Adrenal gland (tissue), 19 donors: ENCODE measurements at places on chromosomes 6 and 20. TPM values are rescaled to one million over a fixed set of nuclear protein-coding genes. Genes with fewer than 3 reads are reported as not detected.

DNA sequence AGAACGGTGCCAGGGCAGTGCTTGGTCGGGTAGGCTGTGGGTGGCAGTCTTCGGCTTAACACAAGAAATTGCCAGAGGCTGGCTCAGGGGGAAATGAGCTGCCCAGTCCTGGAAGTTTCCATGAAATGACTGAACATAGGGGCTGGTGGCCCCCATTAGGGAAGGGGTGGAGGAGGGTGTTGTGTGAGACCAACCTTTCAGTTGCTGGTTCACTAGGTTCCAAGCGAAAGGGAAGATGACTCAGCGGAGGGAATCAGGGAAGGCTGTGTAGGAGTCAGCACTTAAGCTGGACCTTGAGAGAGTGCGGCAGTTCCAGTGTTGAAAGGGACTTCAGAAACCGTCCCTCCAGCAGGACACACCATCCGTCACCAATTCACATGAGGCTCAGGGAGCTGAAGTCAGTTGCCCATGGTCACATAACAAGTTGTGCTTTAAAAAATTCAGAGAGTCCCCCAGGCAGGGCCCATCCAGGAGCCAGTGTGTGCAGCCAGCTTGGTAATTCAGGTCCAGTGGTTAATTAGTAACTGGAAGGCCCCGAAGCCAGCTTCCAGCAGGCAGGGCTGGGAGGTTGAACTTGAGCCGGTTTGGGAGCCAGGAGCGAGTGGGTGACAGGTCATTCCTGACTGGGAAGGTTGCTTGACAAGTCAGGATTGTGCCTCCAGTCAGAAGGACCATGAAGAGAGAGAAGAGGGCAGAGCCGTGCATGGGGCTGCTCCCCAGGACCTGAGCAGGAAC is at the start of gene SGK2:
TSS of gene SGK2 (plus strand) at position 616 of the 735 bp plus-strand sequence. CDS start 7,469 bp downstream, outside the sequence.
- H3K27ac ChIP-seq, result no peak within 1 kb of the TSS
- H3K36me3 ChIP-seq, result no peaks in the 10 kb centered on the region
- no peak within 1 kb of the TSS for H3K4me3 ChIP-seq
- DNase-seq, result peak; percentile 58
- H3K4me1 ChIP-seq, result peaks cover 3% of the 10 kb centered on the region

- peak; percentile 18 for DNase-seq
- no peak overlapping the region for H3K4me3 ChIP-seq
- H3K27ac ChIP-seq, result no peak overlapping the region
- no peaks in the 10 kb centered on the region for H3K27me3 ChIP-seq
- H3K36me3 ChIP-seq, result no peaks in the 10 kb centered on the region
These were observed 203.6 kb upstream of the GMDS start for GRCh38 chr6:2448826-2449571.

- no peaks in the 10 kb centered on the region for H3K4me1 ChIP-seq
- no peak overlapping the region for H3K4me3 ChIP-seq
- H3K27me3 ChIP-seq, result no peaks in the 10 kb centered on the region
- no peak for DNase-seq
- no peaks in the 10 kb centered on the region for H3K36me3 ChIP-seq
- no peak overlapping the region for H3K27ac ChIP-seq
These were observed 395.1 kb downstream of the TFAP2B start for GRCh38 chr6:51213811-51214210.

GRCh38 chr6:123329337-123329736 is 307.4 kb downstream of the TRDN start:
- H3K4me3 ChIP-seq, result no peak overlapping the region
- H3K27ac ChIP-seq, result no peak overlapping the region
- no peaks in the 10 kb centered on the region for H3K36me3 ChIP-seq
- H3K27me3 ChIP-seq, result peaks cover 3% of the 10 kb centered on the region
- H3K4me1 ChIP-seq, result no peaks in the 10 kb centered on the region
- no peak for DNase-seq

- no peaks in the 10 kb centered on the region for H3K36me3 ChIP-seq
- H3K27me3 ChIP-seq, result peaks cover 4% of the 10 kb centered on the region
- no peak overlapping the region for H3K27ac ChIP-seq
These were observed 25.3 kb downstream of the CPXM1 start for GRCh38 chr20:2775139-2775538.

SLC17A1 gene
- polyA plus RNA-seq, result 1.0 TPM

DNA sequence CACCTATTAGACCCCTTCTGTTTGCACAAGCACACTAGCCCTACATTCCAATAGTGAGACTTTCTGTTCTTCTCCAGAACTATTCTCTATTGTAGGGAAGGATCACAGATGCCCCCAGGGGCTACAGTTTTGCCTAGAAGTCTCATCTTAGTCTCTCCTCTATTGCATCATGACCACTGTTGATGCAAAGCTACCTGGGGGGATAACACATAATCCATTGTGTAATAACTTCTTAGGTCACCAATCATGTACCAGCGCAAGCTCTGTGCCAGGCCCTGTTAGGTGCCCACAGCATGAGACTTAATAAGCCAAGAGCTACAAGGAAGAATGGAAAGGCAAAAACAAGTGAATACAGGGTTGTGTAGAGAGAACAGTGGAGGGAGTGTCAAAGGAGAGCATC is 98.1 kb upstream of the TNFAIP3 start:
- no peaks in the 10 kb centered on the region for H3K27me3 ChIP-seq
- no peaks in the 10 kb centered on the region for H3K4me1 ChIP-seq
- H3K27ac ChIP-seq, result no peak overlapping the region
- H3K4me3 ChIP-seq, result no peak overlapping the region

DNA sequence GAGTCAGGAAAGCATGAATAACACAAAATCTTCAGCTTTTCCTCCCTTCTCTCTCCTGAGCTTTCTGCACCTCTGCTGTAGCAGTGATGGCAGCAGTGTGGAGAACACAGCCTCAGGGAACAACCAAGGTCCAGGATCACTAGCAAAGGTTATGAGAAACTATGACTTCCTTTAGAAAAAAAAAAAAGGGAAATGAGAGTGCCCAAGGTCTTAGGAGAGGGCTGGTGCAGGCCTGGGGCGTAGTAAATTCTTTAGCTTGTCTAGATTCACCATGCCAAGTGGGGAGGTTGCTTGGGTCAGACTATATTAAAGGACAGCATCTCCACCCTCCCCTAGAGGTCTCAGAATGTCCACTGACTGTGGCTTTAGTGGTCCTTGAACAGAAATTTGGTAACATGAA is 40.4 kb upstream of the POLR1H start:
- no peaks in the 10 kb centered on the region for H3K4me1 ChIP-seq
- H3K27ac ChIP-seq, result no peak overlapping the region
- no peaks in the 10 kb centered on the region for H3K27me3 ChIP-seq
- no peaks in the 10 kb centered on the region for H3K36me3 ChIP-seq
- H3K4me3 ChIP-seq, result no peak overlapping the region

DNA sequence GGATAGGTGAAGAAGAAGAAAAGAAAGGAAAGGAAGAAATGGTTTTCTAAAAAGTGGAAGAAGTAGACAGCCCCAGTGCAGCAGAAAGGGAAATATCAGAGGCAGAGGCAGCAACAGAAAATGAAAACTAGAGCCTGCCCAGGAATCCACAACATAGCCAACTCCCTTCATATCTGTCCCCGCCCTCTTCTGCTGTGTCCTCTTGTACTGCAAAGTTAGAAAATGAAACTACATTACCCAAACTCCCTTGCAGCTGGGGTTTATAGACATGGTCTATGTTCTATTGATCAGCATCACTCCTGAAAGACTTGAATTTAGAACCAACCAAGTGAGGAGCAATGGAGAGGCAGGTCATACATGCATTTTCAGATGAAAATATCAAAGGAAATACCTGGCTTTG is 200.5 kb upstream of the PHACTR1 start:
- no peaks in the 10 kb centered on the region for H3K27me3 ChIP-seq
- no peak for DNase-seq
- no peaks in the 10 kb centered on the region for H3K36me3 ChIP-seq
- H3K4me3 ChIP-seq, result no peak overlapping the region

ZGPAT gene
- polyA plus RNA-seq, result 61.7 TPM

STMND1 gene
- polyA plus RNA-seq, result not detected

DNA sequence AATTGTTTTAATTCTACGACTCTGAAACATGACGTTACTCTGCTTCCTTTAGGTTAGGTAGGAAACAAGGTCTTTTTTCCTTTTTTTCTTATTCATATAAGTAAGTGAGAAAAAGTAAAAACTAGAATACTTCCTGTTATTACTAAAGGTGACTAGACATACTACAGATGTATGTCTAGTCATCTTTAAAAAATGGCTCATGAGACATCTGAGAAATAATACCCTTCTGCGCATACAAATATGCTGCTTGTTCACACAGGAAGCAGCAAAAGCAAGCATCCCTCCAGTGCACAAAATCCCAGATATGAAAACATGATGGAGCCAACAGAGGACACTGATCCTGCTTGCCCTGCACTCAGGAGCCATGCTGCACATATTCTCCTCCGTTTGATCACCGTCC is 699.1 kb downstream of the EPM2A start:
- no peaks in the 10 kb centered on the region for H3K36me3 ChIP-seq
- no peak overlapping the region for H3K4me3 ChIP-seq
- H3K27ac ChIP-seq, result no peak overlapping the region

DNA sequence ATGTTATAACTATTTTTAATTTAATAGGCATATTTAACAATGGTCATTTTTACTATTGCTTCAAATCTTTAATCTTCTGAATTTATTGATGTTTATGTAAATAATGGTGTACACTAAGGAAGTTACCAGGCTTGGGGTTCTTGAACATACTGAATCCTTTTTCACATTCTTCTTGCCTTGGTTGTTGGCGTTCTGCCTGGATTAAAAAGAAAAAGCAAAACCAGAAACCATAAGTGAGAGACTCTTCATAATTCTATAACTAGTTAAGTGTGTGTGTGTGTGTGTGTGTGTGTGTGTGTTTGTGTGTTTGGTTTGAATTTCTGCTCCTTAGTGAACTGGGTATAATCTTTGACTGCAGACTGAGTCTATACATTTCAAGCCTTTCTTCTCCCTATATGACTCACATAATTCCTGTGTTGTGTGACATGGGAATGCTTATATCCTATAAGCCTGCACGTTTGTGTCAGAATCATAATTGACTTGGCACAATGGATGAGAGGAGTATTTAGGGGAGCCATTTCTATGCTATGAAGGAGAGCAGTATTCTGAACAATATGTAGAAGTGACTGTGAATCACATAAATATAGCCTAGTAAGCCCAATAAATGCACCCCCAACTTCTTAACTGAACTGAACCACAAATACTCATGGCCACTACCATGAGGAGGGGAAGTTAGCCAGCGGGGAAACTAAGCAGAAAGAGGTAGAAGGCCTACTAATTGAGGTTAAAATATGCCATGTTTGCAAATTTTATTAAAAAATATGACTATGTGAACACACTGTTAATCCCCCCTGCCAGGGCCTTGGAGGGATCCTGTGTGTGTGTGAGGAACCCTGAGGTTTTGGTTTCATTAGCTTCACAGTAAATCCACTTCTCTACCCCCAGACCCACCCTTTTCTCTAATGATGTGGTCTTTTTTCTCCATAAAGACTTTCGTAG is 425.5 kb downstream of the BCKDHB start:
- DNase-seq, result no peak
- H3K36me3 ChIP-seq, result no peaks in the 10 kb centered on the region
- no peak overlapping the region for H3K27ac ChIP-seq
- no peaks in the 10 kb centered on the region for H3K4me1 ChIP-seq

DNA sequence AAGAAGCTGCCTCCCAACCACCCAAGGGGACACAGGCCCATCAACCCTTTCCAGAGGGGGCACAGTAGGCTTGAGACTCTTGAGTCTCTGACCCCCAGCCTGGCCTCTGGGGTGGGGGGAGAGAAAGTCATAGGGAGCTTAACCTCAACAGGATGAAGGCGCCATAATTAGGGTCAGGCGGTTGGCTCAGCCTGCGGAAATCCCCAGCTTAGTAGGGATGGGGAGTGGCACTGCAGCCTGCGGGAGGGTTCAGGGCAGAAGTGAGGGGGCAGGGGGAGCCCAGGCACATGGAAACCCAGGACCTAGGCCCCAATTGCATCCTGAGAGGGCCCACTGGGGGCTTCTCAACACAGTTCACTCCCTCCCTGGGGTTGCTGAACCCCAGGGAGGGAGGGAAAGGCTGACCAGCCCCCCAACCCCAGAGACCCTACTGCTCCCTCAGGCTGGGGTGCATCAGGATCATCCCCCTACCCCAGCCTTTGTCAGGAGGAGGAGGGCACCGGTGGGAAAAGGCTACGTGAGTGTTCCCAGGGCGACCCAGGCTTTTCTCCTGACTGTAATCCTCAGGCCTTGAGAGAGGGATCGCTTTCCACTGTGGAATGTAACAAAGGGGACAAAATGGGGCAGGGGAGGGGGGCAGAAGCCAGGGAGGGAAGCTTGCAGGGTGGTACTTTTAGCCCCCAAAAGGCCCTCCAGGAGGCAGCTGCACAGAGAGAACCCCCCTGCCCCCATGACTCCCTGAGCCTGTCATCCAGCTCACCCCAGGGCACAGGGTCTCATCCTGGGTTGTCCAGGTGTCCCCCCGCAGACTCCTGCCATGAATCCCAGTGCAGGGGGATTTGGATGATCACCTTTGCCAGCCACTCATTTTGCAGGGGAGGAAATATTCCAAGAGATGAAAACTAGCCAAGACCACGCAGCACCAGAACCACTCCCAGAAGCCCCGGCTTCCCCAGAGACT is 46.4 kb downstream of the MRPL14 start:
- no peaks in the 10 kb centered on the region for H3K36me3 ChIP-seq
- H3K4me1 ChIP-seq, result peaks cover 8% of the 10 kb centered on the region
- DNase-seq, result no peak
- H3K27me3 ChIP-seq, result no peaks in the 10 kb centered on the region
- no peak overlapping the region for H3K4me3 ChIP-seq

DNA sequence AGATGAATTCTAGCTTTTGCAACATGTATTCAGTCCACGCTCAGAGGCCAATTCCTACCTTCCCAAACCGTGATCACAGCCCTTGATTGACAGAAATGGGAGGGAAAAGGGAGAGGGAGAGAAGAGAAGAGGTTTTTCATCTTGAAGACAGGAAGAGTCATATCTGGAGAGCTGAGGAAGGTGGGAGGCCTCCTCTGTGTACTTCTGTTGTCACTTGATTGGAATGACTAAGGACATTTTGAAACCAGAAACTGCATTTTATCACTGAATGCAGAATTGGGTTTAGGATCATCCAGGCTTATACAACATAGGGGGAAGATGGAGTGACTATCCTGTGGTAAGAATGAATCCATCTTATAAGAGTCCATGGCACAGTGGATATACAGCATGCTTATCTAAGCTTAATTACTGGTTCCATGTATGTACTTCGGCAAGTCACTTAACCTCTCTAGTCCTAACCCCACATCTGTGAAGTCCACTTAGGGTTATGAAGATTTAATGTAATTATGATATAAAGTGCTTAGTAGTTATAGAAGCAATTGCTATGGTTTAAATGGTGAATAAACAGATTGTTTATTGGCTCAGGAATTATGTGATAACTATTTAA is 144.0 kb downstream of the BCKDHB start:
- DNase-seq, result no peak
- H3K27ac ChIP-seq, result no peak overlapping the region
